ENCODE measurements at places on chromosomes 3 and 15.

- peak; percentile 79 for DNase-seq
These were observed 17.2 kb downstream of the TNFAIP8L3 start for GRCh38 chr15:51077221-51078153.

- DNase-seq, result peak; percentile 42
These were observed 12.9 kb downstream of the AMOTL2 start for GRCh38 chr3:134361162-134361835.

DNA sequence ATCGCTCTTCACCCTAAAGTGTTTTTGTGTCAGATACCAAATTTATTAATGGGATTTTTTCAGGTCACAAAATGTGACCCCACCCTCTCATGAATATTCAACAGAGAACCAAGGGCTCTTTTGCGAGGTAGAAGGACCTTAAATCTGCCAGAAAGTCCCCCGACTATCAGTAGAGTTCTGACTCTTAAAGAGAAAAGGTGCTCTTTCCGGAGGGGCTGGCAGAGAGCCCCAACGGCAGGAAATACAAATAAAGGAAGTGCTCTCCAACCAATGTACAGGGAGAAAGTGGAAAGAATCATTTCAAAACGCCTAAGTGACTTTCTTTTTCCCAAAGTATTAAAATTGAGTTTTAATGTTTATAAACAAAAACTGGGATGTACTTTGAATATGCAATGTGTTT lies 517.2 kb downstream of the FOXP1 start:
- DNase-seq, result peak; percentile 53

- DNase-seq, result no peak
These were observed 41.8 kb downstream of the MCF2L2 start for GRCh38 chr3:183386651-183387050.

DNA sequence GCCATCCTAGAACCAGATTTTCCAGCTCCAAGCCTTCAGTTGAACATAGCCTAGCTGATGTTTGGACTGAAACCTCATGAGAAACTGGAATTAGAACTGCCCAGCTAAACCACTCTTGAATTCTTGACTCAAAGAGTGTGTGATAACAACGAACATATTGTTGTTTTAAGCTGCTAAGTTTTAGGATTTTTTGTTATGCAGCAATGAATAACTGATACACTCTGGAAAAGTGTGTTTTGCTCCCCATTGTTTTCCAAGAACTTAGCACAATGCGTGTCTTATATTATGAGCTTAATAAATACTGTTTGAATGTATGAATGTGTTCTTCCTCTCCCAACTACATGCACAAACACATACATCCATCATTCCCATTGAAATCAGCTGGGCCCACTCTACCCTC lies 379.6 kb downstream of the EDEM1 start:
- DNase-seq, result no peak

GRCh38 chr3:39435006-39435748 lies 28.7 kb downstream of the RPSA start:
- DNase-seq, result no peak

DNA sequence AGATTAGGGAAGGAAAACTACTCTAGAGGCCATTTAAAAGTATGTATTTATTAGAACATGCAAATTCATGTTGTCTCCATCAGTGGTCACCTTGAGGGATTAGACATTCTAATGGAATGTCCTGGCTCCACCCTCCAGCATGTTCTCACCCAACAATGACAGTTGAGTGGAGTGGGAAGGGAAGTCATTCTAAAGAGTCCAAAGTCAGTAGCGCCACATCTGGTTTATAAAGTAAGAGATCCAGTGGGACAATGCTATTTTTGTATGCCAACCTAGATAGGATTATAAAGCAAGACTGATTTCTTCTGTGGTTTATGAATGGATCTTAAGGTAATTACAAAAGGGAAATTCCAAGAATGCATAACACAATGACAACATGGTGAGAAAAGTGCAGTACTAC lies 33.3 kb downstream of the SLC24A1 start:
- no peak for DNase-seq

GRCh38 chr3:112010636-112011035 lies 11.9 kb downstream of the TAGLN3 start:
- DNase-seq, result no peak

DNA sequence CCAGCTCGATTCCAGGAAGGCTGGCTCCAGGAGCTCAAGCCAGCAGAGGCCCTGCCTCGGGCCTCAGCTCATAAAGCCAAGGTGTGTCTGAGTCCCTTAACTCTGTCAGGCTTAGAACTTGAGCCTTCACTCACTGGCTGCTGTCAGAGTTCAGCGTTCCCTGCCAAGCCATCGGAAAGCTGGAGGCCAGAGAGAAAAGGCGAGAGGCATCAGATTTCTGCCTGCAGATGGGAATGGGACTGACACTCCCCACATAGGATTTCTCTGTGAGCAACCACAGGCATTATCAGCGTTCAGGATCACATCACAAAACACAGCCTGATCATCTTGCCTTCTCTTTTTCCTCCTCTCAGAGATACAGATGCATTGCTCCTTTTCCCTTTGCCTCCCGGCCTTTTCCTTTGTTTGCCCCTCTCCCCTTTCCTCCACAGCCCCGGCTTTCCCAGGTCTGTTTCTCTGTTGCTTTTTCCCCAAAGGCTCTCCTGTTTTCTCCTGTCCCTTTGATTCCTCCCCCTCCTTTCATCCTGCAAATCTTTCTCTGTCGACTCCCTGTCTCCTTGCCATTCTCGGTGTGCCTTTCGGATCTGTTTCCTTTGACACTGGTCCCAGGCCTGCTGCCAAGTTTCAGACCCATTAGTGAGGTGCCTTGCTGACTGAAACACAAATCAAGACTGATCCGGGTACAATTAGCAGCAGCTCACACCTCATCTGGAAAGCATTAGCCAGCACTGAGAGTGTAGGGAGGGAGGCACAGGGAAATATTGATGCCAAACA lies 44.5 kb upstream of the BOC start:
- no peak for DNase-seq

- no peak for DNase-seq
These were observed 319.6 kb upstream of the IL12A start for GRCh38 chr3:159668990-159669476.

GRCh38 chr3:31754575-31755278 lies 222.0 kb downstream of the STT3B start:
- no peak for DNase-seq

DNA sequence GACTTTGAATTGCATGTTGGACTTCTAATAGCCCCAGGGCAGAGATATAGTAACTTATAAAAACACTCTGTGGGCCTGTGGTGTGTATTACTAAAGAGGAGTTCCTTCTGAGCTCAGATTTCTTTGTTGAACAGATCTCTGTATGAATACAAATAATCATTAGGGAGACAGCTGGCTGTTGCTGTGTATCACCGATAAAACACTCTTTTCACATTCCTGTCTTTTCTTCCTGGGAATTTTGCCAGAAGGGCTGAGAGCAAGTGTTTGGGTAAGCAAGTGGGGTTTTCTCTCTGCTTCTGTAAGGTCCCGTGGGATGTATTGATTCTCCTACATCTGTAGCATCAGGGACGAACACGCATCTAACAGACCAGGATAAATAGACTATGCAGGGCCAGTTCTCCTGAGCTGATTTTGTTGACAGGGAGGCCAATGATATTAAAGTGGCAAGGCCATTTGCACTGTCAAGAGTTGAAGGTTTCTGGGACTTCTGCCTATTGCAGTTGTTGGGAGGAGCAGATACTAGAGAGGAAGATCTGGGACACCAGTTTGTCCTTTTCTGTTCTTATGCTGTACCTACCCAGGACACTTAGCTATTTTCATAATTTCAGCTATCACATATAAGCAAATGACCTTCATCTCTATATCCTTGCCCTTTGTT lies 225.9 kb upstream of the CD96 start:
- DNase-seq, result no peak

GRCh38 chr3:5729852-5730251 lies 542.3 kb downstream of the EDEM1 start:
- no peak for DNase-seq

DNA sequence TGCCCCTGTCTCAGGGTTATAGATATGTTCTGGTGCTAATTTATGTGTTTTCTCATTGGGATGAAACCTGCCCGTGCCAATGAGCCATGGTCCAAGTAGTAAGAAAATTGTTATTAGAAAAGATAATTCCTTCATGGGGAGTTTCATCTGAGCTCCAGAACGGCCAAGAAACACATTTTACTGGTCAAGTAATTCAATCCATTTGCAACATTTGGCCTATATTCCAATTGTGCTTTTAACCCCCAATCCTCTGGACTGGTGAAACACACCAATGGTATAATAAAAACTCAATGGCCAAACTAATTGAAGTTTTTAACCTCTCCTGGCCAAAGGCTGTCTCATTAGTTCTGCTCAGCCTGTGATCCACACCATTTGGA lies 53.7 kb upstream of the XCR1 start:
- no peak for DNase-seq

DNA sequence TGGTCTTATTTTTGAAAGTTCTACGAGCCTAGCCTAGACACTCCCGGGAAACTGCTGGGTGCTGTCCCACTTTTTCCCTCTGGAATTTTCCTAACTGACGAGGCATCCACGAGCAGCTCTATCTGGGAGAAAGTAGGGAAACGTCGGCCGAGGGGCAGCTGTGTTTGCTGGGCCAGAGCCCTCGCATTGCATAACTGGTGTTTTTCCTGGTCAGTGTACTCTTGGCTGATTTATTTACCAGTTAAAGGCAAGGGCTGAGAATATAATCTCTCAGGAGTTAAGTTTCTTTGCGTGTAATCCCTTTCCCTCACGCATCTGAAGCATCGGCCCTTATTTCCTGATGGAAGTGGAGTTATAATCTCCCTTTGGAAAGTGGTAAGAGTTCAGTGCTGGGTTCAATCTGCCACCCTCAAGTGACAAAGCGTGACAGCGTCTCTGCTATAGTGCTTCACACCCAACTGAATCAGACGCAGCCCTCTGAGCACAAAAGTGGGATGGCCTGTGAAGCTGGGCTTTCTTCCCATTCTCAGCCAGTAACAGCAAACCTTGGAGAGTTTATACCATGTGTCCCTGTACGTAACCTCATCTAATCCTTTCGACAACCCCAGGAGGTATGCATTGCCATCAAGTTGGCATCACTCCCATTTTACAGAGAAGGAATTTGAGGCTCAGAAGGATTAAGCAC lies 311.5 kb downstream of the RORA start:
- DNase-seq, result no peak

- DNase-seq, result no peak
These were observed 51.9 kb upstream of the TMC3 start for GRCh38 chr15:81425905-81426304.

- no peak for DNase-seq
These were observed 12.0 kb upstream of the NMNAT3 start for GRCh38 chr3:139689708-139690228.

DNA sequence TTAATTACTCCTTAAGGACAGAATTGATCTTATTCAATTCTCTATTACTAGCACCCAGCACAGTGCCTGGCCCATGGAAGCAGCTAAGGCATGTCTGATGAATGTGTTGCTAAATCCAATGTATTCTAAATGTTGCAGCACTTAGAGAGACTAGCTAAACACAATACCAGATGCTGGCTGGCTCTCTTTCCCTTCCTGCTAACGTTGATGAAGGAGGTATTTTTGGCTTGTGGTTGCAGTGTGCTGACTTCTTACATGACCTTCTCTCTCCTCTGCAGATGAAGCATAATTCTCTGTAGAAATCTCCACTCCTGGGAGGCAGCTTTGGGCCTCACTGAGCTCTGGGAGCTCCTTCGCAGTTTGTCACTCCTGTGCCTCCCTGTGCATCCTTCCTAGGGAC lies 183.6 kb downstream of the PEX5L start:
- no peak for DNase-seq

DNA sequence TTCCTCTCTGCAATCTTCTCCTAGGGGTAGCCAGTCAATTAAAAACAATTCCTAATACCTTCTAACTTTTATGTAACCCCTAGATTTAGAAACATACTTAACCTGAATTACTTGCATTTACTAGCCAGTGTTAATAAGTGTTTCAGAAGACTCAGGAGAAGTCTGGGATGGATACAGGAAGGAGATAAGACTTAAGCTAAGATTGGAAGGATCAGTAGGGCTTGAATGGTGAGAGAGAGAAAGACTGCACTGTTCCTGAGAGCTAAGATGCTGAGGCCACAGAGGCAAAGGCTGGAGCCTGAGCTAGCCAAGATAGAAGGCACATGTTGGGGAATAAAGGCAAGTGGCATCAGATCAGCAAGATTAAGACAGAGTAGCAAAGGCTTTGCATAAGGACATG lies 30.1 kb upstream of the CADPS start:
- DNase-seq, result no peak

DNA sequence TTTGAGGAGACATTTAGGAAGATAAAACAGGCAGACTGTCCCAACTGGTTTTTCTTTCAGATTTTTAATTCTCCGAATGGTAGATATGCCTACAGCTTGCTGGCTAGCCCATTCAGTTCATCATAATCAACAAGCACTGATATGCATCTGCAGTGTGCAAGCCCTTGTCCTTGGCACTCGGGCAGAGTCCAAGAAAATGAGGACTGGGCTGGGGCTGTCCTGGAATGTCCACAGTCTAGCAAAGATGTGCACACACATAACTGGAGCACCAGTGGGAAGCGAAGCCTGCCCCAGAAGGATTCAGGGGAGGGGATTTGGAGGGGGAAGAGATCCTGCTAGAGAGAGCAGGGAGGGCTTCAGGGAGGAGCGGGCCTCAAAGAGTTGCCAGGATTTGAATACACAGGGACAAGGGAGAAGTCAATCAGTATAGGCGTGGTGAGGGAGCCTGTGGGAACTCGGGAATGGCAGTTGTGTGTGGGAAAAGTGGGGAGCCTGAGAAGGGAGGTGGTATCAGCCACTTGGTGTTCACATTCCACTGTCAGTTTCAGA lies 8.7 kb downstream of the FAH start:
- DNase-seq, result no peak

DNA sequence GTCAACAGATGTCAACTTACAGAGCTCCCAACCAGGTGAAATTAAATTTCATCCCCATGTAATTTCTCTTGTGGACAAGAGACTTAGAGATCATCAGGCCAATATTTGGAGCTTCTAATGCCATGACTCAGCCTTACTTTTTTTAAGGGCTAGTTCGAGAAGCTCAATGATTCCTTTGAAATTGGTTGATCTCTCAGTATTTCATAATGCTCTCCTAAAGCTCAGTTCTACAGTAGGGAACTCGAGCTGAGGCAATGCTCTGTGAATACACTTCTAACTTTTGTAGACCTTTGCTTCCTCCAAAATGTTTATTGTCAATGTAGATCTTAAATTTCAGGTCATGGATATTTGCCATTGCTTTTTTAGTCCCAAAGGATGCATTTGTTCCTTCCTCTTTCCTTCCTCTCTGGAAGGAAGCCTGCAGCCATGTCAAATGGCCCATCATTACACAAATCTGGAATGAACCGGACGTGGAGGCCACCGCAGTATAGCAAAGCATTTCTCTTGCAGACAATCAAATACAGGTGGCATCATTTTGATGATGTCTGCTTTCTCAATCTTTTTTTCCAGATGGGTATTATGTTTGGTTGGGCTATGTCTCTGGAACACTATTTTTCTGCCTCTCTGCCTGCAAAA lies 28.3 kb downstream of the STARD5 start:
- DNase-seq, result no peak

Measured in lower lobe of right lung (tissue), 2 donors.